ENCODE measurements at places on chromosomes 4 and X. TPM values are rescaled to one million over a fixed set of nuclear protein-coding genes. Genes with fewer than 3 reads are reported as not detected.

The NLGN3 gene
- polyA plus RNA-seq, result 9.7 TPM

The CENPVL1 gene
- polyA plus RNA-seq, result not detected

DNA sequence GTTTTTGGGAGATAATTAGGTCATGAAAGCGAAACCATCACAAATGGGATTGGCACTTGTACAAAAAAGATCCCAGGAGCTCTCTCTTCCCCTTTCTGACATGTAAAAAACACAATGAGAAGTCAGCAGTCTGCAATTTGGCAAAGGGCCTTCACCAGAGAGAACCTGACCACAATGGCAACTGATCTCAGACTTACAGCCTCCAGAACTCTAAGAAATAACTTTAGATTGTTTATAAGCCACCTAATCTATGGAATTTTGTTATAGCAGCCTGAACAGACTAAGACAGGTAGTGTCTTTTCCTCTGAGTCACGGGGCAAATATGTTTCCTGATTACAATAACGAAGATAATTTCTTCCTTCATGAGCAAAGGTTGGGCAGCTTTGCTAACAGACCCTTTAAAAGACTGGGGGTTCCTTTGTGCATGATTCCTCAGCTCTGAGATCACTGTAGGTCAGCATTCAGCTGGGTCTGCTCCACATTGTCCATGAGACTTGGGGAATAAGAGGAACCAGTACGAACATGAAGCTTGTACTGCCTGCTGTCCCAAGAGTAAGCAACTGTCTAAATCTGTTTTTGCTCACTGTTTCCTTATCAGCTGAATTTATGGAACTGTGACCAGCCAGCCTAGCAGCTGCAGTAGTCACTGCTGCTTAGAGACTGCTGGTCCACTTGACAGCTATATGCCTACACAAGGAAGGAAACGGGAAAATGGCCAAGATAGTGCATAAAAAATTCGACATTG is 191.6 kb downstream of the ANAPC10 start:
- no peak for DNase-seq

GRCh38 chr4:156053174-156053573 is 99.5 kb upstream of the CTSO start:
- DNase-seq, result no peak

GRCh38 chrX:19673375-19674040 is 158.2 kb upstream of the MAP3K15 start:
- peak; percentile 48 for DNase-seq

GRCh38 chr4:16032396-16032770 is 51.4 kb downstream of the PROM1 start:
- DNase-seq, result no peak

DNA sequence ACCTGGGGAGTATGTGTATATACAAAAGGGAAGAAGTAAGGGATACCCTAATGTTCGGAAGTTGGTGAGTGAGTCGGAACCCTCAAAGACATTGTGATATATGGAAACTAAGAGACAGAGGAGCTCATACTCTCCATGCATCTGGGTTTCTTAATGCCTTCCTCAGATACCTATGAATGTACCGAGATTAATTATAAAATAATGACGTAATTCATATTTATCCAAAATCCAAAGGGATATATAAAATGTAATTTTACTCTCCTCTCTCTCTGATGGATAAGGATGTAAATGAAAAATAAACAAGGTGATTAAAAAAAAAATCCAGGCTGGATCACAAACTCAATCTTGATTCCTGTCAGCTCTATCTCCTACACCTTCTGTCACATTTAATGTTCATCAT is 275.9 kb upstream of the FAM241A start:
- no peak for DNase-seq

GRCh38 chr4:173835903-173836302 is 305.9 kb upstream of the HAND2 start:
- no peak for DNase-seq
